Calu3 (cell line): ENCODE measurements at places on chromosomes 7 and 10. TPM values are rescaled to one million over a fixed set of nuclear protein-coding genes. Genes with fewer than 3 reads are reported as not detected.
A peak's percentile ranks its signal among the peaks of the same experiment; 100 is the strongest.

GRCh38 chr10:74738542-74738941, 87.9 kb upstream of the KAT6B start:
- H3K4me1 ChIP-seq, result no peaks in the 10 kb centered on the region
- H3K4me3 ChIP-seq, result no peak overlapping the region
- no peak overlapping the region for H3K27ac ChIP-seq
- DNase-seq, result no peak
- H3K36me3 ChIP-seq, result peaks cover 4% of the 10 kb centered on the region

- no peak for DNase-seq
- H3K27ac ChIP-seq, result no peak overlapping the region
- H3K4me1 ChIP-seq, result peaks cover 31% of the 10 kb centered on the region
- H3K36me3 ChIP-seq, result peaks cover 6% of the 10 kb centered on the region
Observed at GRCh38 chr7:2771274-2771731, 72.8 kb downstream of the GNA12 start.

DNA sequence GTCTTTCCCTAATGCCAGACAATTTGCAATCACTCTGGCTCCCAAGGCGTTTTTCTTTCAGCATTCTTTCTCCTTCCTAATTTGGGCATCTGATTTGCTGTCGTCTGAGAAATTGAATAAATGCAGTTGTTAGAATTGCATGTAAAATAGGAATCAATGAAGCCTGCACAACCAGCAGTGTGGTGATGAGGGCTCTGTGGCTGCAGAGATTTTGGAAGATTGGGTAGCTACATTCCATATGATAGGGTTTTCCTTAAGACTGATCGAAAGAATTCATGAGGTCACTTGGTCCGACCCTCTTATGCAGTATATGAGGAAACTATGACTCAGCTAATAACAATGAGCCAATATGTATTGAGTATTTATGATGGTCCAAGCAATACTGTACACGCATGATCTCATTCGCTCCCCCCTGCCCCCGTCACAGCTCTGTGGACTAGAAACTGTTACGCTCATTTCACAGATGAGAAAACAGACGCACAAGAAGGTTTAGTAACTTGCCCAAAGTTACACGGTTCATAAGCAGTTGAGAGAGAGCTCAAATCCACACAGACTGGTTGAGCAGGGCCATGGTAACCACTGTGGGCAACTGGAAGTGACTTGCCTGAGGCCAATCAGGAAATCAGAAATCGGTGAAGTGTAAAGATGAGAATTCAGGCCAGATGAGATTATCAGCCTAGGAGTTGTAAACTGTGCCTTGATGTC, 527.2 kb downstream of the GATA3 start:
- no peaks in the 10 kb centered on the region for H3K36me3 ChIP-seq
- no peak overlapping the region for H3K27ac ChIP-seq
- H3K4me3 ChIP-seq, result no peak overlapping the region
- H3K4me1 ChIP-seq, result peaks cover 19% of the 10 kb centered on the region
- H3K27me3 ChIP-seq, result no peaks in the 10 kb centered on the region

GRCh38 chr10:88835910-88836221, 15.8 kb downstream of the ANKRD22 start:
- no peak for DNase-seq
- H3K4me3 ChIP-seq, result no peak overlapping the region
- H3K27ac ChIP-seq, result no peak overlapping the region
- no peaks in the 10 kb centered on the region for H3K27me3 ChIP-seq

GRCh38 chr10:119650692-119651513, at the start of gene BAG3:
Gene BAG3, plus strand, starts transcription at chr10:119651380. Its CDS starts 296 bp downstream, at chr10:119651676.
- peak within 1 kb of the TSS; percentile 70 for H3K27ac ChIP-seq
- H3K4me3 ChIP-seq, result peak within 1 kb of the TSS; percentile 76
- peaks cover 19% of the 10 kb centered on the region for H3K4me1 ChIP-seq
- no peaks in the 10 kb centered on the region for H3K27me3 ChIP-seq

Gene HOXA1
- total RNA-seq, result 0.24 and 0.44 TPM in 2 replicates

Gene SLC16A9
- total RNA-seq, result 2.2 and 2.4 TPM in 2 replicates

Gene WDFY4
- total RNA-seq, result not detected in 2 replicates

Gene SPDYE16
- total RNA-seq, result not detected in 2 replicates

Gene HOXA2
- total RNA-seq, result 1.9 and 3.2 TPM in 2 replicates

Gene EPHA1
- 21.6 and 23.6 TPM in 2 replicates for total RNA-seq

Gene IL6
- total RNA-seq, result 20.7 and 25.5 TPM in 2 replicates
